ENCODE measurements at places on chromosomes 13 and 19. TPM values are rescaled to one million over a fixed set of nuclear protein-coding genes. Genes with fewer than 3 reads are reported as not detected.

GRCh38 chr19:29843180-29844051 lies 31.6 kb downstream of the CCNE1 start:
- H3K4me3 ChIP-seq = peak overlapping the region; percentile 50
- peak; percentile 83 for DNase-seq

GRCh38 chr19:39112338-39112890 lies 13.2 kb upstream of the PAK4 start:
- H3K4me1 ChIP-seq = peaks cover 7% of the 10 kb centered on the region
- no peaks in the 10 kb centered on the region for H3K27me3 ChIP-seq

The ZNF805 gene
- 4.4 TPM for polyA plus RNA-seq

GRCh38 chr19:34475975-34476594 lies 5.5 kb upstream of the WTIP start:
- DNase-seq = no peak
- peaks cover 16% of the 10 kb centered on the region for H3K27me3 ChIP-seq
- peaks cover 21% of the 10 kb centered on the region for H3K36me3 ChIP-seq
- H3K27ac ChIP-seq = no peak overlapping the region

DNA sequence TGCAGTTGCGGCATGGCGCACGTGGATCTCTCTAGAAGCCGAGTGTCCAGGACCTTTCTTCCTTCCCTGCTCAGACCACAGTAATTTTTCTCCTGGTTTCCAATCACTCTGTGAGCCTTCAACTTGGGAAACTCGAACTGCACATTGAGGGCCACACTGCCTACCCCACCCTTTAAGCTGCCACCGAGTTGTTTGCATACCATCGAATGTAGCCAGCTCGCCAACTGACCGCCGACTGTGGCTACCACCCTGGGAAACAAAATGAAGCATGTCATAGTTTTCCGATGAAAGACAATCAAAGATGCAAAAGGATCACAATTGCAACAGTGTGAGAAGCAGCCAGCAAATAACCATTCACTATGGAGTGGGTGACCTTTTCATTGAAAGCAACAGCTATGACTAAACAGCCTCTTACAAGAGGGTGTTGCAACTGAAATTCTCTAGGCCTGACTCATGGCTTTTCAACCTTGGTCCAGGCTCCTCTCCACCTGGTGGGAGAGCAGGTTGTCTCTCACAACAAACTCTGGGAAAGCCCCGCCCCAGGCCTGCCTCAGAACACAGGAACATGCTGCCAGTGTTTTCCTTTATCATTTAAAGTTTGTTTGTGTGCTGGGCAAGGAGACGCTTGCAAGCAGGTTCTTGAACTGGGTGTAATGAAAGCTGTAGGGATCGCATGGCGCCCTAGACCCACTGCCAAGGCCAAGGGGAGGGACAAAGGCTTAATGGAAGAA lies 141.7 kb upstream of the SERP2 start:
- H3K27me3 ChIP-seq = no peaks in the 10 kb centered on the region
- no peaks in the 10 kb centered on the region for H3K36me3 ChIP-seq

GRCh38 chr13:97724450-97724849 lies 229.0 kb upstream of the IPO5 start:
- no peaks in the 10 kb centered on the region for H3K27me3 ChIP-seq
- no peaks in the 10 kb centered on the region for H3K36me3 ChIP-seq
- DNase-seq = no peak
- no peak overlapping the region for H3K27ac ChIP-seq
- peaks cover 10% of the 10 kb centered on the region for H3K4me1 ChIP-seq

DNA sequence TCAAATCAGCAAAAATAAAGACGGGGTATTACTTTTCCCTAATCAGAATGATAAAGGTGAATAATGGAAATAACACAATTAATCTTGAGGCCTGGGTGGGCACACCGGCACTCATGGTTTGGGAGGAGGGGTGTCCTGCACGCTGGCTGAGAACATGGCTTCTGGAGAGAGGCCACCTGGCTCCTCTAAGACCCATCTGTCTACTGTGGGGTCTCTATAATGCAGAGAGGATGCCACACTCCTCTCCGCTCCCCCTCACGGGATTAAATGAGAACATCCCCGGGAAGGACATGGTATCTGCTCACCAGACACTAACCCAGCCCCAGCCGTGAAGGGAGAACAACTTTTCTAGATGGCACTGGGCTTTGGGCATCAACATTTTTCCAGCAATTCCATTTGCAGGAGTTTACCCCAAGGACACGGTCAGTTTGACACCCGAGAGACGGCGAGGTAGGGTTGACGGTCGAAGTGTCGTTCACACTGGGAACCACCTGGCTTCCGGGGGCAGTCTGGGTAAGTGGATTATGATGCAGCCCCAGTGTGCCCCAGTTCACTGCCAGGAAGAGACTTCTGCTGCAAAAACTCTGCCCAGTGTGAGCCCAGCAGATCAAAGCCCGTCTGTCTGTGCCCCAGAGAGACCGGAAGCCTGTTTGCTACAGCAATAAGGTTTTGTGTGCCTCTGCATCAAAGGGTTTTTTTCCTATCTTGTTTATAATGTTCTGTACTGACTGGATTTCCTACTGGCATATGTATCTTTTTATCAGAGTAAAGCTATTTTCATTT lies 56.6 kb downstream of the CEBPG start:
- H3K4me3 ChIP-seq = no peak overlapping the region
- no peak for DNase-seq
- H3K27me3 ChIP-seq = no peaks in the 10 kb centered on the region
- H3K36me3 ChIP-seq = no peaks in the 10 kb centered on the region
- H3K4me1 ChIP-seq = peaks cover 5% of the 10 kb centered on the region

DNA sequence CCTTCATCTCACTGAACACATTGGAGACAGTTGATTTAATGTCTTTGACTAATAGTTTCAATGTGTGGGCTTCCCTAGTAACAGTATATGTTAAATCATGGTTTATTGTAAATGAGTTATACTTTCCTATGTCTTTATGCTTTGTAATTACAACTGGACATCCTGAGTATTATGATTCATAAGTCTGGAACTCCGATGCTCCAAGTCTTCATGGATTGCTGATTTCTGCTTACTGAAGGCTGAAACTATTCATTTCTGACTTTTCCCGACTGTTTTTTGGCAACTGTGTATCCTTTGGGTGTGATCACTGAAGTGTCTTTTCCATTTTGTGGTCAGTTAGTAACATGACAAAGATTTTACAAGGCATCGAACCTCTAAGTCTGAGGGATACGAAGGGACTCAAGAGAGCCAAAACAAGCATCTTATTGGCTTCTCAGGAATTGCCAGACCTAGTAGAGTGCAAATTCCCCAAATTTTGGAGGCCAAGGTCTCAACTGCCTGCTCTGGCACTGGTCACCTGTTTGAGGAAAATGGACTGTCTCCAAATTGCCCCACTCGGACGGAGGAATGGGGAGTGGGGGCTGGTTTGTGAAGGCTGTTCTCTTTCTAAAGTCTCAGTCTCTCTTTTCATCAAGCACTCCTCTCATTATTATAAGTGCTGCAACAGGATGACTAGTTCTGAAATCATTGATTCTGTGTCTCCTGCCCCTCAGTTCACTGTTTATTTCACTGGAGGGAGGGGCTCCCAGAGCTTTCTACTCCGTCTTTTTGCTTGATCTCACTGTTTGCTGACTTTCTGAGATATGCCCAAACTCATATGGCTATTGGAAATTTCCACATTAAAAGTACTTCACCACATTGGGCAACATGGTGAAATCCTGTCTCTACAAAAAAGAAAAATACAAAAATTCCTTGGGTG lies 20.2 kb upstream of the CD70 start:
- H3K27me3 ChIP-seq = peaks cover 11% of the 10 kb centered on the region
- no peaks in the 10 kb centered on the region for H3K4me1 ChIP-seq
- H3K4me3 ChIP-seq = no peak overlapping the region
- H3K27ac ChIP-seq = no peak overlapping the region
- no peak for DNase-seq

GRCh38 chr13:51003642-51004041 lies 94.1 kb downstream of the RNASEH2B start:
- peaks cover 41% of the 10 kb centered on the region for H3K4me1 ChIP-seq
- no peaks in the 10 kb centered on the region for H3K27me3 ChIP-seq
- H3K4me3 ChIP-seq = no peak overlapping the region
- H3K27ac ChIP-seq = no peak overlapping the region
- no peak for DNase-seq
- no peaks in the 10 kb centered on the region for H3K36me3 ChIP-seq

DNA sequence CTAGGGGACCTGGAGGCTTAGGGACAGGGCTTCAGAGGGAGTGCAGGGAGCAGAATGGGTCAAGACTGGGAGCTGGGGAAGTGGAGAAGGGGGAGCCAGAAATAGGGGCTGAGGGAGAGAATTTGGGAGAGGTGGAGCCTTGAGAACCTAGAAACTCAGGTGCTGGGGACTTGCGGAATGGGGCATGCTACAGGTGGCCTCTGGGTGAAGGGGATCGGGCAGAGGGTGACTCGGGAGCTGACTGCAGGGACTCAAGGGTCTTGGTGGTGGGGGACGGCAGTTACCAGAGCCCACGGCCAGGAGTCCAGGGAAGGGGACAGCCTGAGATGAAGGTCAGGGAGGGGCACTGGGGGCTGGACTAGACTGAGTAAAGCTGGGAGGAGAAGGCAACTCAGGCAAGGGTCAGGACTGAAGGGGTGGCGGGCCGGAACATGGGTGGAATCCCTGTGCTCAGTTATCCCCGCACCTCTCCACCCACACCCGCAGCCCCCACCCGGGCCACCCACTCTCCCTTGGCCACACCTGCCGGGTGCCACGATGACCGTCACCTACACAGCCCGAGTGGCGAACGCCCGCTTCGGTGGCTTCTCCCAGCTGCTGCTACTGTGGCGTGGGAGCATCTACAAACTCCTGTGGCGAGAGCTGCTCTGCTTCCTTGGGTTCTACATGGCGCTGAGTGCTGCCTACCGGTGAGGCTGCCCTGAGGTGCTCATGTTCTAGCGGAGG lies 628 bp downstream of the BEST2 start:
- H3K27ac ChIP-seq = no peak overlapping the region
- H3K4me1 ChIP-seq = no peaks in the 10 kb centered on the region
- H3K36me3 ChIP-seq = peaks cover 13% of the 10 kb centered on the region
- DNase-seq = no peak

The ZNF433 gene
- 6.4 TPM for polyA plus RNA-seq

GRCh38 chr13:44652962-44653660 lies 77.0 kb upstream of the TSC22D1 start:
- no peak overlapping the region for H3K4me3 ChIP-seq
- H3K27ac ChIP-seq = no peak overlapping the region
- no peaks in the 10 kb centered on the region for H3K4me1 ChIP-seq
- no peak for DNase-seq
- no peaks in the 10 kb centered on the region for H3K27me3 ChIP-seq
- no peaks in the 10 kb centered on the region for H3K36me3 ChIP-seq

The PINLYP gene
- polyA plus RNA-seq = 16.4 TPM

- H3K27ac ChIP-seq = no peak overlapping the region
- no peak for DNase-seq
- no peak overlapping the region for H3K4me3 ChIP-seq
- no peaks in the 10 kb centered on the region for H3K36me3 ChIP-seq
- H3K27me3 ChIP-seq = no peaks in the 10 kb centered on the region
- no peaks in the 10 kb centered on the region for H3K4me1 ChIP-seq
Measured at GRCh38 chr13:77874406-77874805, 44.2 kb downstream of the EDNRB start.

The NDUFS7 gene
- 91.9 TPM for polyA plus RNA-seq

DNA sequence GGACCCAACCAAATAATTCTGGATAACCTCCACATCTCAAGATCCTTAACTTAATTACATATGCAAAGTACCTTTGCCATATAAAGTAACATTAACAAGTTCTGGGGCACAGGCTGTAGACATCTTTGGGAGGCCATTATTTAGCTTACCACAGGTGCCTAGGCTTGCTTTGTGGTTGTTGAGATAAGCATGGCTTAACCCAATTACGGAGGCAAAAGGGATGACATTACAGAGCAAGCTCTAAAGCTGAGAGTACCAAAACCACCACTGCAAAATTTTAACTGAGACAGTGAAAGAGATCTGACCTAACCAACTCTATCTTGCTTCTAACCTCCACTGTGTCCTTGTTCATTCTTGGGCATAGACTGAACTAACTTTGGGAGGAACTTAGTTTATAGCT lies 502.9 kb upstream of the ATXN8OS start:
- H3K4me3 ChIP-seq = no peak overlapping the region
- H3K36me3 ChIP-seq = no peaks in the 10 kb centered on the region

- peaks cover 13% of the 10 kb centered on the region for H3K4me1 ChIP-seq
- H3K4me3 ChIP-seq = no peak overlapping the region
- no peaks in the 10 kb centered on the region for H3K27me3 ChIP-seq
- no peak overlapping the region for H3K27ac ChIP-seq
- no peak for DNase-seq
Measured at GRCh38 chr13:94233401-94233800, 246.1 kb downstream of the DCT start.

The PALM3 gene
- 2.3 TPM for polyA plus RNA-seq

The RFPL4A gene
- 0.15 TPM for polyA plus RNA-seq

DNA sequence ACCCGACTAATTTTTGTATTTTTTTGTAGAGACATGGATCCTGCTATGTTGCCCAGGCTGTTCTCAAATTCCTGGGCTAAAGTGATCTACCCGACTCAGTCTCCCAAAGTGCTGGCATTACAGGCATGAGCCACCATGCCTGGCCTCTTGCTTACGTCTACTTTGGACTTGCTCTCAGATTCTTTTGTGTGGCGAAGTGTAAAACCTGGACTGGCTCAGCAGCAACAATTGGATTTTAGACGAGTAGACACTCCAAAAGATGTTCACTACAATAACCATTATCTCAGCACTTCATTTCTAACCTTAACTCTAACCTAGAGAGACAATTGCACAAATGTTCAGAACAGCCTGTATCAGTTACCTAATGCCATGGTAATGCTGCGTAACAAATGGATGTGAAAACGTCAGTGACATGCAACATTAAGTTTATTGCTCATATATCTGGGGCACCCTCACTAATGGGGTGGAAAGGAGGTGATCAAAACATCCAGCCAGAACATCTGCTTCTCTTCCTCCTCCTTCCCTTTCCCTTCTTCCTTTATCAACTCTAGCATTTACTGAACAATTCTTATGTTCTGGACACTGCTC lies 124.9 kb upstream of the MRI1 start:
- no peak for DNase-seq
- H3K4me3 ChIP-seq = no peak overlapping the region
- no peaks in the 10 kb centered on the region for H3K4me1 ChIP-seq
- H3K27ac ChIP-seq = no peak overlapping the region

The LACC1 gene
- polyA plus RNA-seq = 12.6 TPM

DNA sequence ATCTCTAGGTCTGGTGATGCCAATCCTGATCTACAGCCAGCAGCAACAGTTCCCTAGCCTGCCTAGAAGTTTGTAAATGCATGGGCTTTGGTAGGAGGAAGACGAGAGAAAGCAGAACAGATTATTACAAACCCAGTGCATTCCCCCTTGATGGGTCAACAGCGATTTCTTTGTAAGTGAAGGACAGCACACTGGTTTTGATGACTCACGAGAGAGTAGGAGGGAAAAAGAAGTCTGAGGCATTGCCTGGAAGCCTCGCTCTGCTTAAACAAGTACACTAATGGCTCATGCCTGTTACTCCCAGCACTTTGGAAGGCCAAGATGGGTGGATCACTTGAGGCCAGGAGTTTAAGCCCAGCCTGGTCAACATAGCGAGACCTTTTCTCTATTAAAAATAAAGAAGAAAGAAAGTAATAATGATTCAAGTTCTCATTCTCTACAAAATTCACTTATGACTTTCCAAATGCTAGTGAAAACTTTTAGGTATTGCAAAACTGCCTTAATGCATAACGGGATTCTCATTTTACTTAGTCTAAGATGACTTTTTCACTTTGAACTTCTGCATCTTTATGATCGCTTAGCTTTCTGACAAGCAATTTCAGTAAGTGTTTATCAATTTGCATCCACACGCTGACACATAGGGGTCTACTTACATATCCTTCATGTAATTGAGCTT lies 47.7 kb upstream of the USPL1 start:
- H3K4me3 ChIP-seq = no peak overlapping the region
- no peaks in the 10 kb centered on the region for H3K36me3 ChIP-seq
- H3K27ac ChIP-seq = no peak overlapping the region
- DNase-seq = peak; percentile 10
- no peaks in the 10 kb centered on the region for H3K27me3 ChIP-seq
